Fibroblast of skin of scalp (primary cell): ENCODE measurements at places on chromosomes 3 and 15.
A peak's percentile ranks its signal among the peaks of the same experiment; 100 is the strongest.

DNA sequence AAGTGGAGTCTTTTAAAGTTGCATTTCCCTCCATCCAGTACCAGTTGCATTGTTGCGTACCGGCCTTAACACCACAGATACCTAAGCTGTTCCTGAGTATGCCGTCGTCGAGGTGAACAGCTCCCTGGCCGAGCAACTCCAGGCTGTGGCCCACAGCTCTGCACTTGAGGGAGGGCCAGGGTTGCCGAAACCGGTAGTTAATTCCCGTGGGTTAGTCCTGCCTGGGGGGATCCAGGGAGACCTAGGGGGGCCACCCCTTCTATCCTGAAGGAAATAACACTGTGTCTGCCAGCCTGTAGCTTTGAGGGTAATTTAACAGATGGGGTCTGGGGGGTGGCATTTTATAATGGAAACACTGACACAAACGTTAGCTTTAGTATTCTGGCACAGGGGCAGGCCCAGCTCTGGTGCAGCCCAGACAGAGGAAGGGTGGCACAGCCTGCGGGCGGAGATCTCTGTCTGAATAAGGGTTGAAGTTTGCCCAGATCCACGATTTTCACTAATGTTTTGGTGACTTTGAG, 60.8 kb downstream of the RGMA start:
- no peak for DNase-seq

- peak; percentile 45 for DNase-seq
These were observed 47.9 kb downstream of the PIK3CB start for GRCh38 chr3:138786788-138787271.

GRCh38 chr3:171393032-171393744, 67.0 kb downstream of the TNIK start:
- DNase-seq, result no peak

- DNase-seq, result no peak
These were observed 37.4 kb downstream of the POLQ start for GRCh38 chr3:121508389-121508788.

DNA sequence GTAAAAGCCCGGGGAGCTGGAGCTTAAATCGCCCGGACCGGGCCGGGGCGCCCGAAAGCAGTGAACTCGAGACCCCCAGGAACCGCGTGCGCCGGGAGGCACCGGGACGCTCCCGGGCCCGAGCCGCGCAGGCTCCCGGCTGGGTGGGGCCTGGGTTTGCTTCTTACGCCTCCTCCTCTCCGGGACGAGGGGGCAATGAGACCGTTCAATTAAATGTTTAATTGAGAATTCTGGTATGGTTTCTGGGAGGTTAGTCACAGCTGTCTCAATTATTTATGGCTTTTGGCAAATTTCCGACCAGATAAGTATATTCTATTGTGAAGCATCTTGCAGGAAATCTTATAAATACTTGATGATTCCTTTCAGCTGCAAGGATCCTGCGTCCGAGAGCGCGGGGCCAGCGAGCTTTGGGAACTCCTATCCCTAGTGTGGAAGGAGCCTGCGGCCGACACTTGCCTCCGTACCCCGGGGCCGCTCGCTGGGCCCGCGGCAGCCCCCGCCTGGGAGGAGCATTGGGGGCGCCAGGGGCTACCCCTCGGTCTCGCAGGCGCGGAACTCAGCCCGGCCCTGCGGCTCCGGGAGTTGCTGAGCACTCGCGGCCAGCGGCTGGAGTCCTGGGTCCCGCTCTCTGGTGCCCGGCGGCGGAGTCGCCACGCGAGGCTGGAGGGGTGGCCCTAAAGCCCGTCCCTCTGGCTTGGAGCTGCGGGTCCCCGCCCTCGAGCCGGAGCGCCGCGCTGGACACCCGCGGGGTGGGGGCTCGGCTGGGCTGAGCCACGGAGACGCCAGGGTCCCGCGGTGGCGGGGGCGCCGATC, 10.3 kb downstream of the ISL2 start:
- DNase-seq, result peak; percentile 25

DNA sequence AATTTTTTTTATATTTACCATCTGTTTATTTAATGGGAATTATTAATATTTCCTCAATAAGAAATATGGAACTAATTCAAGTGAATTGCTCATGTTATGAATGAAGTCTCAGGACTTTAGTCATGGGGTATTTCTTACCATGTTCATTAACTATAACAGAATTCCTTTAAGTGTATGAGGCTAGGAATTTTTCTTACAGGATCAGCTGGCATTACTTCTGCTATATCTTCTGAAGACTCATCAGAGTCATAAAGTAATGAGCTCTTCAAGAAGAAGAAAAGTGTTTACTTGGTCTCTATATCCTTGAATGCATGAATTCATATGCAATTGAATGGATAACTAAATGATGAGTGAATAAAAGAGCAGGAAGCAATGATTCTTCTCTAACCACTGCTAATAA, 486.8 kb upstream of the THBS1 start:
- peak; percentile 54 for DNase-seq

GRCh38 chr15:40340740-40341400, at the start of gene CCDC9B:
Gene CCDC9B (minus strand): TSS chr15:40340939. CDS start chr15:40340819, 120 bp downstream.
- DNase-seq, result peak; percentile 94

- no peak for DNase-seq
These were observed 23.6 kb downstream of the UBE2E1 start for GRCh38 chr3:23829242-23829934.
